Activated CD8-positive, alpha-beta memory T cell treated with anti-CD3 and anti-CD28 coated beads, Interleukin-2, amount 10 ng/mL, durations not matched to agents 7 days and 5 days (primary cell): ENCODE measurements at places on chromosomes 4 and X. TPM values are rescaled to one million over a fixed set of nuclear protein-coding genes. Genes with fewer than 3 reads are reported as not detected.

Gene NRK
- not detected for total RNA-seq

Gene DGAT2L6
- not detected for total RNA-seq

Gene GASK1B
- total RNA-seq, result not detected

Gene RBMXL3
- not detected for total RNA-seq

Gene NBDY
- total RNA-seq, result 30.4 TPM

Gene TRAM1L1
- total RNA-seq, result not detected

Gene DCAF8L2
- total RNA-seq, result not detected
